ENCODE measurements at places on chromosomes 3 and 15. TPM values are rescaled to one million over a fixed set of nuclear protein-coding genes. Genes with fewer than 3 reads are reported as not detected.

DNA sequence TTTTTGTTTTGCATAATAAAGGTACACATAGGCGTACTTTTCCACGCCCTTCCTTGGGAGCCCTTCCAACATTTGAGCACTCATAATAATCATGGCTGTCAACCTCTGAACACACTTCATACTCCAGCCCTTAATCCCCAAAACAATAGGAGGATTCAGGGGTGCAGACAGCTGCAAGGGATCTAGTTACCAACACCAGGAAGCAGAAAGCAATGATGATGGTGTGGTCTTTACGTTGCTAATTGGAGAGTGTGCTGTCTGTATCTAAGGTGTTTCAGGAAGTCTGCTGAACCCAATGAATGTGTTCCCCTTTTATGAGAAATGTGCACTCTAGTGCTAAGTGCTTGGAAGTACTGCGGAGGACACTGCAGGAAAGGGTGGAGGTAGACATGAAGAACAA is 60.3 kb upstream of the PDZRN3 start:
- H3K27me3 ChIP-seq, result no peaks in the 10 kb centered on the region
- no peak overlapping the region for H3K4me3 ChIP-seq
- no peak overlapping the region for H3K27ac ChIP-seq
- no peaks in the 10 kb centered on the region for H3K4me1 ChIP-seq

Gene NANOGP8
- total RNA-seq, result 1.5 TPM

Gene TEX9
- 18.3 TPM for total RNA-seq

- no peaks in the 10 kb centered on the region for H3K4me1 ChIP-seq
- no peaks in the 10 kb centered on the region for H3K27me3 ChIP-seq
- DNase-seq, result no peak
- H3K36me3 ChIP-seq, result no peaks in the 10 kb centered on the region
- no peak overlapping the region for H3K4me3 ChIP-seq
Observed at GRCh38 chr3:69642606-69643005, 96.7 kb upstream of the MITF start.

- no peak overlapping the region for H3K27ac ChIP-seq
- no peak overlapping the region for H3K4me3 ChIP-seq
- H3K36me3 ChIP-seq, result no peaks in the 10 kb centered on the region
- no peak for DNase-seq
- H3K27me3 ChIP-seq, result no peaks in the 10 kb centered on the region
Observed at GRCh38 chr3:175222356-175222755, 363.2 kb downstream of the NAALADL2 start.

- no peak overlapping the region for H3K4me3 ChIP-seq
- DNase-seq, result no peak
- no peaks in the 10 kb centered on the region for H3K27me3 ChIP-seq
- no peaks in the 10 kb centered on the region for H3K4me1 ChIP-seq
- H3K36me3 ChIP-seq, result no peaks in the 10 kb centered on the region
Observed at GRCh38 chr3:16064642-16065414, 109.7 kb upstream of the GALNT15 start.

- no peaks in the 10 kb centered on the region for H3K27me3 ChIP-seq
- H3K27ac ChIP-seq, result no peak overlapping the region
- H3K36me3 ChIP-seq, result peaks cover 34% of the 10 kb centered on the region
- H3K4me1 ChIP-seq, result peaks cover 37% of the 10 kb centered on the region
- no peak overlapping the region for H3K4me3 ChIP-seq
Observed at GRCh38 chr3:141405025-141405424, 36.7 kb downstream of the ZBTB38 start.

Gene KCNMB3
- total RNA-seq, result 1.6 TPM

GRCh38 chr15:71515375-71516186 is 294.8 kb upstream of the NR2E3 start:
- no peak overlapping the region for H3K4me3 ChIP-seq
- H3K4me1 ChIP-seq, result no peaks in the 10 kb centered on the region
- no peaks in the 10 kb centered on the region for H3K27me3 ChIP-seq
- no peak overlapping the region for H3K27ac ChIP-seq

DNA sequence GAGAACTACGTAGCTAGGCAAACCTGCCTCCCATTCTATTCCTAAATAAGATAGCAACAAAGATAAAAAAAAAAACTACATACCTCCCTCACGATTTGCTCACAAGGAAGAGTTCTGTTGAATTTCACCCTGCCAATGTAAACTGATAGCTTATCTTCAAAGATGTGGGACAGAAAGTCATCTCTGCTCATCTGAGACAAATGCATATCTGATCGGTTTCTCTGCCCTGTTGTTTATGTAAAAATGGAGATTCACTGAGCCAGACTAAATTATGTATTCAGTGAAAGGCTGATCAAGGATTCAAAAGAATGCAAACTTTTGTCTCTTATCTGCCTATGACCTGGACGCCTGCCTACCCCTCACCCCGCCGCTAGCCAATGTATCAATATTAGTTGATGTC is 11.2 kb downstream of the PYGO1 start:
- no peak overlapping the region for H3K27ac ChIP-seq
- H3K4me3 ChIP-seq, result no peak overlapping the region
- no peaks in the 10 kb centered on the region for H3K36me3 ChIP-seq
- DNase-seq, result no peak
- H3K27me3 ChIP-seq, result no peaks in the 10 kb centered on the region

DNA sequence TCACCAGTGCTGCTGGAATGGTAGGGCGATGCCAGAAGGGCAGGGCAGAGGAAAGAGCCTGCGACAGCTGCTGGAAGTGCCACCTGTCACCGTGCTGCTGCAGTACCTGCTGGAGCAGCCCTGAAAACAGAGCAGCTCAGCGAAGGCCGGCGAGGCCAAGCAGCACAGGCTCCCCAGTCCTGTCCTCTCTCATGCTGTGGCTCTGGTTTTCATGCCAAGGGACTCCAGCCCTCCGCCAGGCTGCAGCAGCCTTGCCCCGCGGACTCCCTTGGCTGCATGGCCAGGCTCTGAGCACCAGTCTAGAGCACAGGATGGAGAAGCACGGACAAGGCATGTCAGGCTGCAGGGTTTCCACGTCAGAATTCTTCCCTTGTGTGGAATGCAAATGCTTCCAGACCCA is 43.9 kb downstream of the ADCY5 start:
- no peaks in the 10 kb centered on the region for H3K27me3 ChIP-seq
- H3K36me3 ChIP-seq, result no peaks in the 10 kb centered on the region
- H3K4me1 ChIP-seq, result no peaks in the 10 kb centered on the region

DNA sequence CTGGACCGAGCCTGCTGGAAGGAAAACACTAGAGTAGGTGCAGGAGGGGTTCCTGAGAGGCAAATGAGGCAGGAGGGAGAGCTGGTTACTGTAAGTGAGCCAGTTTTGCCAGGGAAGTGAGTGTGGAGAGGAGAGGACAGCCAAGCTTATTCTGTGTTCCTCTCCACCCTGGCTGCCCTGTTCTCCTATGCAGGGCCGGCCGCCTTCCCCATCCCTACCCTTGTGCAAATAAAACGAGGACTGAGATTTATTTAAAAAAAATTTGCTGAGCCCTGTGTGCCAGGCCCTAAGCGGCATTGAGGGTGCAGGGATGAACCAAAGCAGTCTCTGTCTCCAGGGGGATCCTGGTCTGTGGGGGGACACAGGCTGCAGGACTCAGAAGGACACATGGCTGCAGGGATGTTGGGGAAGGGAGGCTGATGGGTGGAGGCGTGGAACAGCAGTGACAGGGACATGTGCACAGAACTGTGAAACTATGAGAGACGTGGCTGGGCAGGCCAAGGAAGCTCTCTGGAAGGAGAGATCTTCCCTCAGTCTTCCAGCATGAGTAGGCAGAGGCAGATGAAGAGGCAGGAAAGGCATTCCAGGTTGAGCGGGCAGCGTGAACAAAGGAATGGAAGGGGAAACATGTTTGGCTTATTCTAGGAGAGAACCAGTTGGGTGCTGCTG is 12.1 kb downstream of the CORO2B start:
- H3K27ac ChIP-seq, result no peak overlapping the region
- no peak for DNase-seq
- H3K27me3 ChIP-seq, result no peaks in the 10 kb centered on the region

DNA sequence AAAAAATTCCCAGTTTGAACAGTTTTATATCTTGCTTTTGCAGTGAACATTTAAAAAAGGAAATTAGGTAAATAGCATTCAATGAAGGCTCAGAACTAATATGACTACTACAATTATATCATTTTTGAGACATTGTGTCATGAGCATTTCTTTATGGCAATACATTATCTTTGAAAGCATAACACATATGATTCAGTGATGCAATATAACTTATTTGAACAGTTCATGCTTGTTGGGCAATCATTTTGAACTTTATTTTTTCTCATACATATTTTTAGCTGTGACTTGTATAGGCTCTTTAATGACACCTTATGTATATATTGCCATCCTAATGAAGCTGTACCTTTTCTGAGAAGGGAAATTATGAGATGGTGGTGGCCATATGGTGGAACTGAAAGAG is 828.6 kb upstream of the NR2F2 start:
- no peaks in the 10 kb centered on the region for H3K4me1 ChIP-seq
- no peak overlapping the region for H3K27ac ChIP-seq
- H3K4me3 ChIP-seq, result no peak overlapping the region
- no peaks in the 10 kb centered on the region for H3K27me3 ChIP-seq
- no peaks in the 10 kb centered on the region for H3K36me3 ChIP-seq

- H3K27me3 ChIP-seq, result no peaks in the 10 kb centered on the region
- no peaks in the 10 kb centered on the region for H3K4me1 ChIP-seq
- no peaks in the 10 kb centered on the region for H3K36me3 ChIP-seq
- DNase-seq, result no peak
- no peak overlapping the region for H3K4me3 ChIP-seq
Observed at GRCh38 chr3:33030802-33031201, 66.1 kb downstream of the GLB1 start.

DNA sequence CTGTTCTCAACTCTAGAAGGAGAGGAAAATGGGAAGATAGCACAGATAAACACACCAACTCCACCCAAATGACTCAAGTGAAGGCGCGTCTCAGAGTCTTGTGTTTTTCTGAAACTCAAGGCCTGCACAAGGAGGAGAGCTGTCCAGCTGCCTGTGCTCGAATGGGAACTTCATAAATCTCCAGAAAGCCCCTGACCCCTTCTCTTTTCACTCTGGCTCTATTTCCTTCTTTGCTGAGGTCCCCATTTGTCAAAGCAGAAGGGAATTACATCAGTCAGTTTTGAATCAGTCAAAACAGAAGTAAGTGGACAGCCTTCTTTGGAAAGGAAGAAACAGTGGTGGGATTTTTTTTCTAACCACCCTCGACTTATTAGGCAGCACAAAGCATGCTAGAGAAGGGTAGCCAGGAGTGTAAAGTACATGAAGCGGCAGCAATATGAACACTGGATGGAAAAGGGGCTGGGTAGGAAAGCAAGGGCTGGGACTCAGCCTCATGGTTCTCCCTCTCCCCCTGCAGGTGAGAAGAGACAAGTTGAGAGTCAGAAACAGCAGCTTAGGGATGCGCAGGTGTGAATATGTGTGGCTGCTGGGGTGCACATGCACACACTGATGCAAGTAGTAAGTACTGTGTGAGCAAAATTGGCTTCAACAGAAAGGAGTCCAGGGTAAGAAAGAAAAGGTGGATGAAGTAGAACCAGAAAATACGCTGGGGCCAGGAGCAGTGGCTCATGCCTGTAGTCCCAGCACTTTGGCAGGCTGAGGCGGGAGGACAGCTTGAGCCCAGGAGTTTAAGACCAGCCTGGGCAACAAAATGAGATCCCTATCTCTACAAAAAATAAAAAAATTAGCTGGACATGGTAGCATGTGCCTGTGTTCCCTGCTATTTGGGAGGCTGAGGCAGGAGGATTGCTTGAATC is 36.6 kb upstream of the MAGEF1 start:
- no peaks in the 10 kb centered on the region for H3K27me3 ChIP-seq
- H3K36me3 ChIP-seq, result no peaks in the 10 kb centered on the region
- H3K4me1 ChIP-seq, result no peaks in the 10 kb centered on the region
- H3K27ac ChIP-seq, result no peak overlapping the region

DNA sequence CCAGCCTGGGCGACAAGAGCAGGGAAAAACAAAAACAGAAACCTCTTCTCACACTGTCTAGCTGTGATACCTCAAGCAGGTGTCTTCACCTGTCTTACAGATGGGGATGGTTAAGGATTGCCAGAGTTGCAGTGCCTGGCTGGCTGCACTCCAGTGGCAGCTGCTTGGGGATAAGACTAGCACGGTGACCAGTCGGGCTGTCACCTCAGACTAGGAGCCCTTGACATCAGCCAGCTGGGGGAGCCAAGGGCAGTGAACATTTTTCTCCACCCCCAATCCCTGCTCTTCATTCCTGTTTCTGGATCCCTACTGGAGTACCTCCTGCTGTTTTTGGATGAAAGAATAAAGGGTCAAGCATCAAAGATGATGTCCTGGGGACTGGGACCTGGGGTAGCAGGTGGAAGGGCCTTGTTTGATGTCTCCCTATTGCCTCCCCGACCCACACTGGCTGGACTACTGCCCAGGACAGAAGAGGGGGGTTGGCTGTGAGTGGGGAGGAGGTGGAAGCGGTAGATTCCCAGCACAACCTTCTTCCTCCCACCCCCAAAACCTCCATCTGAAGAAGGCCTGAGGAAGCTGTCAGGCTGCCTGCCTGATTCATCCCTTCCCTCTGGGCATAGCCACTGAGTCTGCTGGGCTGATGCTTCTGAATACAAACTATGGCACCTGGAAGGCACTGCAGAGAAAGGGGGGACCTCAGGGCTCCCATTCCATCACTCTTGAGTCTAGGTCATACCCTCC is 7.0 kb upstream of the CPNE9 start:
- no peak for DNase-seq
- no peaks in the 10 kb centered on the region for H3K4me1 ChIP-seq
- H3K27me3 ChIP-seq, result no peaks in the 10 kb centered on the region
- no peak overlapping the region for H3K27ac ChIP-seq
- H3K36me3 ChIP-seq, result peaks cover 3% of the 10 kb centered on the region
- no peak overlapping the region for H3K4me3 ChIP-seq

DNA sequence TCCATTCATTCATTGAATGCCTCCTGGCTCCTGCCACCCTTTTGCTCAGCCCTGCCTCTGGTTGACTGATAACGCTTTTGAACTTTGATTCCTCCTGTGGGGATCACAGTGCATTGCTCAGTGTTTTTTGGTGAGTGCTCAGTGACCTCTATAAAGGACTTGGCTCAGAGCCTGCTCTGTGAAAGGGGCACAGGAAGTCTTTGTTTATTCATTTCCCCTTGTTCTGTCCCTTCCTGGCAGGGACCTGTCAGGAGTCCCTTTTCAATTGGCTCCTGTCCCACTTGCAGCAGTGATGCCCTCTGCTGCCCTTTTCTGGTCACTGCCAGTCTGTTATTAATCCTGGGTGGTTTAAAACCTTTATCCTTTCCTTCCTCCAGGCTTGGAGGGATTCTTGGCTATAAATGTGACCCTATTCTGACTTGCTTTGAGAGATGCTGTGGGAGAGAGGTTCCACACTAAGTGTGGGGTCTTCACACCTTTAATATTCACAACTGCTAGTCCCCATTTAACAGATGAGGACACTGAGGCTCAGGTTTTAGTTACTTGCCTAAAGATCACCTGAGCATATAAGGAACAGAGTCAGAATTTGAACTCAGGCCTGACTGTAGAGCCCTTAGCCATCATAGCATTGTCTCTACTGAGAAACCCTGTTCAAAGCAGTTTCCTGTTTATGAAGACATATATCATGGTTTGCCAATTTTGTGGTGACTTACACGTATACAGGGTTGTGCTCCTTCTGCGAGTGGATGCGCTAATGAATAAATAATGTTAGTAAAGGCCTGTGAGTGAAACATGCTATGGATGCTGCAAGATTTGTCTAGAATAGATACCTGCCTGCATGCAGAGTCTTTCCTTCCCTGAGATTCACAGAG is 23.2 kb upstream of the TATDN2 start:
- no peak overlapping the region for H3K4me3 ChIP-seq
- H3K36me3 ChIP-seq, result no peaks in the 10 kb centered on the region
- peak overlapping the region; percentile 34 for H3K27ac ChIP-seq
- no peaks in the 10 kb centered on the region for H3K27me3 ChIP-seq

Gene SYNPR
- total RNA-seq, result not detected

- DNase-seq, result no peak
- no peaks in the 10 kb centered on the region for H3K27me3 ChIP-seq
- H3K27ac ChIP-seq, result no peak overlapping the region
- no peaks in the 10 kb centered on the region for H3K36me3 ChIP-seq
- H3K4me3 ChIP-seq, result no peak overlapping the region
Observed at GRCh38 chr3:193556841-193557240, 2.1 kb upstream of the ATP13A4 start.
